CD8-positive, alpha-beta memory T cell (primary cell): ENCODE measurements at places on chromosomes 6 and 20. TPM values are rescaled to one million over a fixed set of nuclear protein-coding genes. Genes with fewer than 3 reads are reported as not detected.

The GPRC6A gene
- total RNA-seq = not detected

The DPPA5 gene
- not detected for total RNA-seq

The OPRL1 gene
- 0.38 TPM for total RNA-seq

- DNase-seq = no peak
Observed at GRCh38 chr6:34242252-34243130, 5.8 kb downstream of the HMGA1 start.

DNA sequence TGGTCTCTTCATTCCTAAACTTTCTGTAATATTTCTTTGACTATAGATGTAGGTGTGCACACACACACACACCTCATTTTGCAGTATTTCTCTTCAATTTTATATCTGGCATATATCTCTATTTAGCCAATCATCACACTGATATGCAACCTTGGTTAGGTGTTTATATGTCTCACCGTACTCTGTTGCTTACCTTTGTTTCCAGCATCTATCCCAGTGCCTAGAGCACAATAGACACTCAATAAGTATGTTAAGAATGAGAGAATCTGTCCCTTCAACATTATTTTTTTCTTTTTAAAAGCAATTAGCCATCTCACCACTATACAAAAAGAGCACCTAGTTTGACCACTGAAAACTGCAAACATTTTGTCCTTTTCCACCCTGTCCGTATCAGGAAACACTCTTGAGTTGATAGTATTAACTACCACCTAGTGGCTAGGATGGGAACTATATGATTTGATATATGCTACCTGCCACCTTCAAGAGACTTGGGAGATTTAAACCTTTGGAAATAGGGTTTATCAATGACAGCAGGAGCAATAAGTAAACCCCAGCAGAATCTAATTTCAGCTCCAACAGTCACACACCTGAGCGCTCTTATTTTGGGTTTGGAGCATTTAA, 48.7 kb upstream of the RSPO3 start:
- DNase-seq = no peak
